Fibroblast of mammary gland (primary cell): ENCODE measurements at places on chromosomes 6 and 20.

- no peak for DNase-seq
Observed at GRCh38 chr6:116314878-116315277, 35.1 kb upstream of the TSPYL1 start.

- DNase-seq: no peak
Observed at GRCh38 chr6:20509212-20509611, 25.0 kb upstream of the CDKAL1 start.

DNA sequence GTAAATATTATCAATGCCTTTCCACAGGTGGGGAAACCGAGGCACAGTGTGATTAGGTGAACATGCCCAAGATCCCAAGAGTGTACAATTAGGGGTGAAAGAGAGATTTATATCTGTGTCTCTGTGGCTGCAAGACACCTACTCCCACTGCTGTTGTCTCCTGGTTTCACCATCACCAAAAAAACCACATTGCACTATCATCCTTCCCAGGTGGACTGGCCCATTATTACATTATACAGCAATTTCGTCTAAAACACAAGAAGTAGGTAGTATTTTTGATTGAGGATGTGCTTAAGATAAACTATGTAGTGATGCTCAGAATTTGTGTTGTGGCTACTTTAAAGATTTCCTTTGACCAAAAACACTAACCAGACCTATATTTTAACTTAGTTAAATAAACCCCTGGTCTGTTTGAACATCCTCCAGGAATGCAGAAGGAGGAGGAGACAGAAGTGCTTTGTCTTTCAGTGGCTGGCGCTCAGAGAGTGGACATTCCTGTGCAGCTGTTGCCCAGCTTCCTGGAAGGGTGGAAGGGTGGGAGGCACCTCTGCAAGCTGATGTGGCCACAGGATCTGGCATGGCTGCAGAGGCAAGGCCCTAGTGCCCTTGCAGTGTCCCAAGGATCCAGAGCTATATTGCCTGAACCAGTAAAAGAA, 23.8 kb downstream of the DCBLD1 start:
- peak; percentile 31 for DNase-seq

GRCh38 chr6:13445005-13445743, 42.2 kb downstream of the GFOD1 start:
- peak; percentile 47 for DNase-seq
